ENCODE measurements at places on chromosomes 6 and 20.
A peak's percentile ranks its signal among the peaks of the same experiment; 100 is the strongest.

- peak; percentile 33 for DNase-seq
Measured at GRCh38 chr6:100001915-100002388, 7.9 kb upstream of the MCHR2 start.

- no peak for DNase-seq
Measured at GRCh38 chr6:137259349-137259748, 40.2 kb upstream of the IFNGR1 start.

GRCh38 chr20:54914995-54915394 lies 439.6 kb downstream of the DOK5 start:
- no peak for DNase-seq

GRCh38 chr6:157603971-157604370 lies 219.1 kb upstream of the SNX9 start:
- no peak for DNase-seq

DNA sequence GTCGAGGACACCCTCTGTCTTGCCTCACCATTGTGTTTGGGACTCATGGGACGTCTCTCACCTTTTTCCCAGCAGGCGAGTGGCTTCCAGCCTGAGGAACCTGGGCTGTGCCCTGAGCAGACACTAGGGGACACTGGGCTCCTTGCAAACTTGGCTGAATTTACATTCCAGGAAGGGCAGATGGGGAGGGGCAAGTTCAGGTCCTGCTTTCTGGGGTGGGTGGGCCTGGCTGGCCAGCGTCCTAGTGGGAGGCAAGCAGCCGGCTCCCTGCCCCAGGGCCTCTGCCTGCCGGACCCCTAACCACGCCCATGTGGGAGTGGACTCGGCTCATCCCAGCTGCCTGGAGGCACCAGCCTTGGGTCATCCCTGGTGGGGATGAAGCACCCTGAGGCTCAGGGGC lies 48.2 kb upstream of the MLN start:
- no peak for DNase-seq

DNA sequence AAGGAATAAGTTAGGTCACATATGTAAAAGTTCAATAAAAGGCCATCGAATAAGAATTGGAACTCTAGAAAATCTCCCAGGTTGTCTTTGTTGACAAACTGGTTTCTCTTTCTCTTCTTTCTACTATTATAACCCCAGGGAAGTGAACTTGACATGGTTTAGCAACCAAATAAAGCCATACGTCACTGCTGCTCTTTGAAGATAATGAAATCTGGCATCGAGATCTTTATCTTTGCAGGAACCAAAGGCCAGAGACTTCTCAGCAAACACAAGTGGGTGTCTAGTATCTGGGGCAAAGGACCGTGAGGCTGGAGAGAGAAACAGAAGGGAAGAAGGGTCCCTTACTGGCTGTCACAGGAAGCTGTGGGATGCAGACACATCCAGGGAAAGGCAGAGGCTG lies 286.7 kb upstream of the CDYL start:
- no peak for DNase-seq

- no peak for DNase-seq
Measured at GRCh38 chr6:166672624-166673206, 45.7 kb upstream of the RPS6KA2 start.

DNA sequence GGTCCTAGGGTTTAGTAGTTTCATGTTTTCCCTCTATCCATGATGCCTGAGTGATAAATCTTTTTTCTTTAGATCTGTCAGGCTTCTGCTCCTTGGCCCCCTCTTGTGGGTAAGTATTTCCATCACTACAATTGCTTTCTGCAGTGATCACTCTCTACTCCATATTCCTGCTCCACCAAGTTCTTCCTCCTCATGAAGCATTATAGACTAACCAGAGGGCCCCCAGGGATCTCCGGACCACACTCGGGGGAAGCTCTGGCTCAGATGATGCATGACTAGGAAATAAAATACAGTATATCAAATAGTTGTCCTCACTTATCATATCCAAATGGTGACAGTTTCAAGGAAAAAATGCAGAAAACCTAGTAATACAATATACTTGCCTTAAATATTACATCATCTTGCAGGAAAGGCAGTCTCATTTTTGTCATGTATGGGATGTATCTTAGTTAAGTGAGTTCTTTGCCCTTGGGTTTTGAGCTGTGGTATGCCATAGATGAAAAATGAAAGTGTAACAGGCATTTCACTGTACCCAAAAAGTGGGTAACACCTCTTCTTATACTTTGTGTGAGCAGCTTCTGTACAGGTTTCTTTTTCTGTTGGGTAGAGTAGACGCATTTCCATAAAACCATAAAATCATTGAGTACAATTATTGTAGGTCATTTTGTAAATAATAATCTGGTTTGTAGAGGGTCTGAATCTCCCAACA lies 200.9 kb upstream of the EYA4 start:
- no peak for DNase-seq

- DNase-seq, result no peak
Measured at GRCh38 chr20:59985864-59986263, 27.6 kb downstream of the CDH26 start.

DNA sequence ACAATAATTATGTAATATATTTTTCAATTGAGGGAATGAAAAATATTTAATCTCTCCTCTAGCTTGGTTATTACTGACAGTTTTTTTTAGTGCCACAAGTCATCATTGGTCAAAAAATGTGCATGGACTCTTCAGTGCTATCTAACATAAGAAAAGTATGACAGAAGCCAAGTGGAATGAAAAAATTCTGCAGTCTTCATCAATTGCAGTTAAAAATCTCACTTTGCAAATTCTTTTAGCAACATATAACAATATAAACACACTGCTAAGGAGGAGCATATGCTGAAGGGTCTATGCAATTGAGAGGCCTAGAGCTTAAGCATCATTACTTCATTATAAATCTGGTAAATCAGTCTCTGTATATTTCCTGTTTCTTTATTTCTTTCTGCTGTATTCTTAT lies 175.1 kb downstream of the ARHGAP18 start:
- DNase-seq, result no peak

DNA sequence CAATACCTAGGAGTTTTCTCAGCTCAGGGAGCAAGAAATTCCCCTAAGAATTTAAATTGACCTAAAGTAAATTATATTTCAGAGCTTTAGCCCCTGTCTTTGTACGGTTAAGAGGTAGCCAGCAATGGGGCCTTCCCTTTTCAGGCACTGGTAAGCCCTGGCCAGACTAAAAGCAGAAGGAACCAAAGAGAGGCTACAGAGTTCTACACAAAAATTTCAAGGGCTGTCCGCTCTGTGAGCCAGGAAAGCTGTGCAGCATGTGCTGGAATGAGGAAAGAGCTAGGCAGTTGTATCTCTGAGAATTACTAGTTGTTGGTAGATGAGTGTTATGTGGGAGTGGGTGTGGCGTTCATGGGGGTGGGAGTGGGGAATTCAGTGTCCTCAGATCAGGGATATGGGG lies 96.3 kb upstream of the MAFB start:
- DNase-seq, result no peak
